EH (cell line): ENCODE measurements at places on chromosomes 2 and 18.

DNA sequence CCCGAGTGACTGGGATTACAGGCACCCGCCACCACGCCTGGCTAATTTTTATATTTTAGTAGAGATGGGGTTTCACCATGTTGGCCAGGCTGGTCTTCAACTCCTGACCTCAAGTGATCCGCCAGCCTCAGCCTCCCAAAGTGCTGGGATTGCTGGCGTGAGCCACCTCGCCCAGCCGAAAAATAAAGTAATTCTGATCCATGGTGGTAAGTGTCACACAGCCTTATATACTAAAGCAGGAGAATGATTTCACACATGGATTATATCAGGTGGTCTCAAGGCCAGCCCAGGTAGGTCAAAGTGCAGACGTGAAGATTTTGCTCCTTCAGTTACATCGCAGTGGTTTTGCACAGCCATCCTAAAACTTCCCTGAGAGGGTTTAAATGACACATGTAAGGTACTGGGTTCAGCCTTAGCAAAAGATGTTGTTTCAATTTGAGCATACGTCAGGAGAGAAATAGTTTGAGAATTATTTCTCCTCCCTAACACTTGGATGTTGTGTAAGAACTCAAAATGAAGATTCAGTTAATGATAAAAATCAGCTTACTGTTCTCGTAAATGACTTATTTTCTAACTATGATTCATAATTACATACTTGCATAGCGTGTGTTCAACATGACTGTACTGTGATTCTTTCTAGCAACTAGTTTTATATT is 93.0 kb upstream of the SLC39A10 start:
- DNase-seq = peak; percentile 93

DNA sequence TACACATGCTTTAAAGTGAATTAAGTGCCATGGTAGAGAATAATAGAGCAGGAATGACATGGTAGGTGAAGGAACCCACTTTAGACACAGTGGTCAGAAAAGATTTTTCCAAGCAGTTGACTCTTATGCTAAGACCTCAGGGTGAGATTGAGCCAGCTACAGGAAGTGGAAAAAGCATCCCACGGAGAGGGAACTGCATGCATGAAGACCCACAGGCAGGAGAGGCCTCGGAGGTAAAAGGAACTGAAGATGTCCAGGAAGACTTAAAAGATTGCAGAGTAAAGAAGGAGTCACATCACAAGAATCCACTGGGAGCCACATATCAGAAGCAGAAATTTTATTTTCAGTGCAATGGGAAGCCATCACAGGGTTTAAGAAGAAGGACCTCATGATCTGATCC is 499.2 kb upstream of the FAM98A start:
- DNase-seq = no peak

GRCh38 chr2:104033399-104033798 is 820.5 kb upstream of the POU3F3 start:
- DNase-seq = no peak

DNA sequence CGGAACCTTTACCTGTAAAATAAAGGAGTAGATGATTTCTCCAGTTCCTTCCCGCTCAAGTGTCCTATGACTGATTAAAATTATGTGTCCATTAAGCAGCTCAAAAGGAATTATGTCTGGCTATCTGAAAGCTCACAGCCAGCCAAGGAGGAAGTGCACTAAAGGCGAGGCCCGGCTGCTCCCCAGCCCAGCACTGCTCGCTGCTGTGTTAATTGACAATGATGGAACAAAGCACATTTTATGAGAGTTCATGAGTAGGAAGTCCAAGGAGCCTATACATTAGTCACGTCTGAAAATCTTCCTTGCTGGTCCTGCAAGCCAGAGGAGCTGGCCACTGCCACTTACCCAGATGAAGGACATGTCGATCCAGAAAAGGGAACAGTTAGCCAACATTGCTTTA is 14.3 kb downstream of the TTC32 start:
- no peak for DNase-seq

GRCh38 chr2:42566025-42566424 is 2.4 kb upstream of the MTA3 start:
- DNase-seq = no peak

GRCh38 chr2:19823507-19823906 is 78.3 kb downstream of the TTC32 start:
- peak; percentile 64 for DNase-seq

DNA sequence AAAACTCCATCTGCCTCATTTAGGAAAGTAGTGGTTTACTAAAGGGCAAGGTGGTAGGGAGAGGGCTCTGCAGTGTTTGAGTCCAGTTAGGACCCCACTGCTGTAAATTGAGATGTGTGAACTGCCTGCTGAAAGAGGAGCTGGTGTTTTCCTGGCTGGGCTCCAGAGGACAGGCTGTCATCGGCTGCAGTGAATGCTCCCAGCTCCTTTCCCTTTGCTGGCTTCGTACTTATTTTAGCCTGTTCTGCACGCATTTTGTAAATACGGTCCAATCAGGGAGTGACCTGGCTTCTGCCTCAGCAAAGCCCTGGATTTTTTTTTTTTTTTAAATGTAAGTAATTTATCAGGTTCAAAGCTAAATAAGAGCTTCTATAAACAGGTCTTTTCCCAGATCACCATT is 37.5 kb downstream of the SLC4A3 start:
- peak; percentile 43 for DNase-seq

- DNase-seq = no peak
Measured at GRCh38 chr2:210460322-210461227, 16.0 kb downstream of the LANCL1 start.

- no peak for DNase-seq
Measured at GRCh38 chr2:238441262-238442114, 14.8 kb downstream of the ASB1 start.

- no peak for DNase-seq
Measured at GRCh38 chr2:34254272-34254878, 655.3 kb upstream of the FAM98A start.

- peak; percentile 65 for DNase-seq
Measured at GRCh38 chr2:105919826-105920225, 175.1 kb downstream of the NCK2 start.

GRCh38 chr2:28414583-28414982 is 21.9 kb downstream of the FOSL2 start:
- DNase-seq = peak; percentile 51

DNA sequence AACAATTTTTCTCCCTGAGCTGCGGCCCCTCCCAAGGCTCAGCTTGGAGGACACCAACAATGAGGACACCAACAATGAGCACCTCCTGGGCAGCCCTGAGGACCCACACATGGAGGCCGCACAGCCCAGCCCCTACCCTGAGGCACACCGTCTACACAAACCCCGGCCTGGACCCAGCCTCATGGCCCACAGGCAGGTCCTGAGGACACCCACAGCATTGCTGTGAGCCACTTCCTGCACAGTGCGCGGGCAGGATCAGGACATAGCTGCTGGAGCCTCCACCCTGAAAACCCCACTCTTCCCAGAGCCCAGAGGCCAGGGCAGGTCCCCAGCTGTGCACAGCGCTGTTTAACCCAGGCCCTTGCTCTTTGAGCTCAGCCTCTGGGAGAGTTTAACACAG is 194.3 kb downstream of the RTP5 start:
- DNase-seq = no peak

- DNase-seq = no peak
Measured at GRCh38 chr18:2180586-2180985, 390.7 kb downstream of the METTL4 start.

- DNase-seq = no peak
Measured at GRCh38 chr2:15711126-15711860, 119.6 kb downstream of the DDX1 start.

DNA sequence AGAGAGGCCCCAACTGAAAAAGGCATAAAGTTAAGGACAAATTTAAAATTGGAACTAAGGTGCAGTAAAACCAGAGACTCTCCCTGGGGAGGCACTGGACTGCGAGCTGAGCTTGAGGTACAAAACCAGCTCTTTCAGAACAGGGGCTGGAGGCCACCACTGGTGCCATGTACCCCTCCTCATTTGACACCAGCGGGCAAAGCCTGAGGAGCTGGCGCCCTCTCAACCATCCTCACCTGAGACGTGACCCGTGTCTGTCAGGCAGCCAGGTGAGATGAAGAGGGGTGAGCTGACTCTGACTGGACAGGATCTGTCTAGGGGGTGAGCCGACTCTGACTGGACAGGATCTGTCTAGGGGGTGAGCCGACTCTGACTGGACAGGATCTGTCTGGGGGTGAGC is 68.5 kb downstream of the TMEM18 start:
- DNase-seq = no peak

DNA sequence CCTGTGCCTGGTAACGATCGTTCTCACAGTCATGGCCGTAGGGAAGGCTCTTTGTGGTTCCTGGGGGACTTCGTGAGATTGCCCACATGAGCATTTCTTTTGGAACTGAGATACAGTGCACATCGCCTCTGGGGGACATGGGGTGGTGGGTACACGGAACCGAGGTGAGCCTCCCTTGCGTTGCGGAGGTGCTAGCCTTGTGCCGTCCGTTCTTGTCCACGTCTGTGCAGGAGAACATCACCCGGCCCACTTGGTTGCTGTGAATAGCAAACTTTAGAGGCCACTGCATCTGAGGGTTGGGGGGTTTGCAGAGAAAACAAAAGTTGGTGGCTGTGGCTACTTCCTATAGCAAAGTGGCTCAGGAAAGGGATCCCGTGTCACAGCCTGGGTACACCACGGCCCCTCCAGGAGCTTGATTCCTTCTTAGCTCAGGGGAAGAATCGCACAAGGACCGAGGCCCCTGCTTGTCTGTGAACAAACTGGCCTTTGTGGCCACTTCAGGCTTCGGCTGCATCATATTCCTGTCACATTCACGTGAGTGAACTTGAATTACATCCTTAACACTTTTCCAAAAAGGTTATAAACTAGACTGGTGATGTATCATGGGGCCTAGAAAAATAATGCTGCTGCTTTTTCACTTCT is 72.6 kb downstream of the LRRFIP1 start:
- DNase-seq = no peak

GRCh38 chr18:44823782-44824181 is 143.1 kb downstream of the SETBP1 start:
- DNase-seq = peak; percentile 14
